Activated CD4-positive, alpha-beta T cell treated with anti-CD3 and anti-CD28 coated beads, Interleukin-2, amount 10 ng/mL, durations not matched to agents 7 days and 5 days (primary cell): ENCODE measurements at places on chromosomes 2 and 18. TPM values are rescaled to one million over a fixed set of nuclear protein-coding genes. Genes with fewer than 3 reads are reported as not detected.

STK11IP gene
- 35.3 TPM for total RNA-seq

CDH19 gene
- total RNA-seq: not detected

DNA sequence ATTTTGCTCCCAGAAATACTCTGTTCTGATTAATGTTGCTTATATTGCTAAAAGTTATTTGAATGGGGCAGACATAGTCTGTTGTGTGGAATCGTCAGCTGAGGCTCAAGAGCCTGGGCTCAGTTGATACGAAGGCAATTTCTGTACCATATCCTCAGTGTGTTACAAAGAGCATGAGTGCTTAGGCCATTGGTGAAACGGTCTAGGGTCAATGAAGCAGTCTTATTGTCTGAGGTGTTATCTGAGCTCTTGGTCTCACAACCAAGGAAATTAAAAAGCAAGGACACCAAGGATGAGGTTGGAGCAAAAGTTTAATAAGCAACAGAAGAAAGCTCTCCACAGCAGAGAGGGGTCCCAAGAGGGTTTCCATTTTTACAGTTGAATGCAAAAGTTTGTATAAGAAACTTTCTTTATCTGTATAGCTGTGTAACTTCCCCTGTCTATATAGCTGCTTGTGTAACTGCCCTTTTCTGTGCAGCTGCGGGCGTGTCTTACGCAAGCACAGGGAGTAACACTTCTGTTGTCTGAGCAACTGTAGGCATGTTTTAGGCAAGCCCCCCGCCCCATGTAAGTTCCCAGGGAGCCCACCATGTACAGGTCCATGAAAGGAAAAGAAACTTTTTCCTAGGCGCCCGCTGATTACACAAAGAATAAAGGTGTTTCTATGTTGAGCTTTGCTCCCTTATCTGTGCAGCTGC, 40.6 kb upstream of the DSC1 start:
- no peak for DNase-seq

GRCh38 chr2:197011801-197012641, 85.5 kb upstream of the PGAP1 start:
- DNase-seq: peak; percentile 38

DNA sequence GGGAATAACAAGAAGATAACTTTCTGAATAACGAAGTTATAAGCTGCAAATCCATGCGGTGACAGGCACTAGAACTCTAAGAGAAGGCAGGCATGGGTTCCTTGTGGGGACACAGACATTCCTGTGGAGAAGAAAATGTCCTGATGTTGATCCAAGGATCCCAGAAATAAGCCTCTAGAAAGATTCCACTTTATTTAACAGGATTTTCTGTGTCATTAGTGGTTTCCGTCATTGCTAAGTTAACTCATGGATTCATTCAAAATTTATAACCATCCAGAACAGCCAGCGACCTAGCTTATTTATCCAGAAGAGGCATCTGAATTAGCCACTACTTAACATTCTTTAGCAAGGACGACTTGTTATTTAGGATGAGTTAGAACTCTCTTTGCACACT, 10.0 kb upstream of the CD302 start:
- DNase-seq: no peak

ANKAR gene
- 4.0 TPM for total RNA-seq

PLB1 gene
- 1.1 TPM for total RNA-seq

GBX2 gene
- total RNA-seq: not detected

DNA sequence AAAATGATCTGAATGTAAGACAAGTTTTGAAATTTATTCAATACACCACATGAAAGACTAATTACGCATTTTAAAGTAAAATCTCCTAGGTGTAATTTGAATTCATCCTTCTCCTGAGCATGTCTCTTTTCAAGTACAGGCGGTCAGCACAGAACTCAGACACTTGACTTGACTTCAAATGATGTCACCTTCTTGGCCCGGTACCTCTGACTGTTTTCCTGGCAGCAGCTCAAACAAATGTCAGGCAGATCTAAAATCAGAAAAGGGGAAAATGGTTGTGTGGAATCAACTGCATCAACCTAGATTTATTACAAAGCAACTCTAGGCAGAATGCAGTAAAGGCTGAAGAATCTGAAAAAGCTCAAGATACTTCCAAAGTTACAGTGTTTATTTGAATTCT, 11.4 kb upstream of the PROKR1 start:
- no peak for DNase-seq

PTPRM gene
- 5.1 TPM for total RNA-seq
